Mesangial cell (primary cell): ENCODE measurements at places on chromosomes 6 and 20. TPM values are rescaled to one million over a fixed set of nuclear protein-coding genes. Genes with fewer than 3 reads are reported as not detected.

KIF6 gene
- total RNA-seq = 0.16 and 1.3 TPM in 2 replicates

SPTLC3 gene
- 3.7 and 8.7 TPM in 2 replicates for total RNA-seq

SLC25A27 gene
- total RNA-seq = 1.3 and 2.5 TPM in 2 replicates

ADGB gene
- not detected in 2 replicates for total RNA-seq

COL9A3 gene
- total RNA-seq = 0.49 and 7.9 TPM in 2 replicates

SLC22A2 gene
- 0.16 and 0.38 TPM in 2 replicates for total RNA-seq

SOX4 gene
- total RNA-seq = 31.0 and 137 TPM in 2 replicates

LTA gene
- not detected in 2 replicates for total RNA-seq

RAET1E gene
- not detected in 2 replicates for total RNA-seq

LINC00237 gene
- not detected in 2 replicates for total RNA-seq
